Right renal cortex interstitium (tissue), 3 donors: ENCODE measurements at places on chromosomes 12 and 14.

GRCh38 chr14:61146899-61147298 lies 134.2 kb downstream of the TMEM30B start:
- no peak for DNase-seq

- no peak for DNase-seq
These were observed 569.7 kb upstream of the FOXG1 start for GRCh38 chr14:28196878-28197277.

DNA sequence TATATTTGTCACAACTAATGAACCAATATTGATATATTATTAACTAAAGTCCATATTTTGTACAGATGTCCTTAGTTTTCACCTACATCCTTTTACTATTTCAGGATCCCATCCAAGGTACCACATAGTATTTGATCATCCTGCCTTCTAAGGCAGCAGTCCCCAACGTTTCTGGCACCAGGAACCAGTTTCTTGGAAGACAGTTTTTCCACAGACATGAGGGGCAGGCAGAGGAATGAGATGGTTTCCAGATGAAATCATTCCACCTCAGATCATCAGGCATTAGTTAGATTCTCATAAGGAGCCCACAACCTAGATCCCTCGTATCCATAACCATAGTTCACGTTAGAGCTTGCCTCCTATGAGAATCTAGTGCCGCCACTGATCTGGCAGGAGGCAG lies 82.8 kb upstream of the BCL2L14 start:
- no peak for DNase-seq

DNA sequence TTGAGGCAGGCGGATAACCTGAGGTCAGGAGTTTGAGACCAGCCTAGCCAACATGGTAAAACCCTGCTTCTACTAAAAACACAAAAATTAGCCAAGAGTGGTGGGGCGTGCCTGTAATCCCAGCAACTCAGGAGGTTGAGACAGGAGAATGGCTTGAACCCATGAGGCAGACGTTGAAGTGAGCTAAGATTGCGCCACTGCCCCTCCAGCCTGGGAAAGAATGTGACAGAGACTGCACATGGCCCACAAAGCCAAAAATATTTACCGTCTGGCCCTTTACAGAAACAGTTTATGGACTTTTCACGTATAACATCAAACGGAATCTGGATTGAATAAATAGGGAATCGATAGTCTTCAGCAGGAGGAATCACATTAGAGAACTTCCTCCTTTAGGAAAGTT lies 3.5 kb downstream of the RSRC2 start:
- no peak for DNase-seq

GRCh38 chr14:100134586-100134985 lies 24.9 kb downstream of the DEGS2 start:
- DNase-seq, result no peak

- no peak for DNase-seq
These were observed 51.2 kb upstream of the AMN start for GRCh38 chr14:102870994-102871831.

DNA sequence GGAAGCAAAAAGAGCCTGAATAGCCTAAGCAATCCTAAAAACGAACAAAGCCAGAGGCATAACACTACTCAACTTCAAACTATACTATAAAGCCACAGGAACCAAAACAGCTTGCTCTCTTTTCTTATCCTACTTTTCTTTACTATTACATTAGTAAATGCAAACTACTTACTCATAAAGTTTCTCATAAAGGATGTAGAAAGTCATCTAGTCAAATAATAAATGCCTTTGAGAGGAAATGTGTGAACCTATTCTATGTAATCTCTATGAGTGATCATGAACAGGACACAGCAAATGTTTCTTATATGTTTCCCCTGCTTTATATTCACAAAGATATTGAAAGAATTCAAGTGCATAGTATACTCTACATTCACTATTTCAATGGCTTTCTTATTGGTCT lies 176.9 kb upstream of the MDGA2 start:
- no peak for DNase-seq

DNA sequence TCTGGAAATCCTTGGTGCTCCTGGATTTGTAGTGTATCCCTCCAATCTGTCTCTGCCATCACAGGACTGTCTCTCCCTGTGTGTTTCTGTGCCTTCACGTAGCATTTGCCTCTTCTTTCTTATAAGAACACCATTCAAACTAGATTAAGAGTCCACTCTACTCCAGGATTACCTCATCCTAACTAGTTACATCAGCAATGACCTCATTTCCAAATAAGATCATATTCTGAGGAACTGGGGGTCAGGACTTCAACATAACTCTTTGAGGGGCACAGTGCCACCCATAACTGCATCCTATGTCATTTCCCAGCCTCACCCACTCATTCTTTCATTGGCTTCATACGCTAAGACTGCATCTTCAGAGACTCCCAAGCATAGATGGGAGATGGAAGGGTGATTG lies 106.2 kb downstream of the NT5DC3 start:
- DNase-seq, result no peak

DNA sequence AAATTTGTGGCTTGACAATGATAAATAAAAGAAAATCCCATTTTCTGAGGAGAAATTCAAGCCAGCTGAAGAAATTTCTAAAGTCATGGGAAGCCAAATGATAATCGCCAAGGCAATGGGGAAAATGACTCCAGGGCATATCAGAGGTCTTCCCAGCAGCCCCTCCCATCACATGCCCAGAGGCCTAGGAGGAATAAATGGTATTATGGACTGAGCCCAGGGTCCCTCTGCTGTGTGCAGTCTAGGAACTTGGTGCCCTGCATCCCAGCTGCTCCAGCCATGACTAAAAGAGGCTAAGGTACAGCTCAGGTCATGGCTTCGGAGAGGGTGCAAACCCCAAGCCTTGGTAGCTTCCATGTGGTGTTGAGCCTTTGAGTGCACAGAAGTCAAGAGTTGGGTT lies 4.4 kb downstream of the CLEC12A start:
- DNase-seq, result no peak

GRCh38 chr12:68234140-68234539 lies 8.5 kb upstream of the IL26 start:
- no peak for DNase-seq

- no peak for DNase-seq
These were observed 711 bp downstream of the ANO4 start for GRCh38 chr12:100795174-100795799.

DNA sequence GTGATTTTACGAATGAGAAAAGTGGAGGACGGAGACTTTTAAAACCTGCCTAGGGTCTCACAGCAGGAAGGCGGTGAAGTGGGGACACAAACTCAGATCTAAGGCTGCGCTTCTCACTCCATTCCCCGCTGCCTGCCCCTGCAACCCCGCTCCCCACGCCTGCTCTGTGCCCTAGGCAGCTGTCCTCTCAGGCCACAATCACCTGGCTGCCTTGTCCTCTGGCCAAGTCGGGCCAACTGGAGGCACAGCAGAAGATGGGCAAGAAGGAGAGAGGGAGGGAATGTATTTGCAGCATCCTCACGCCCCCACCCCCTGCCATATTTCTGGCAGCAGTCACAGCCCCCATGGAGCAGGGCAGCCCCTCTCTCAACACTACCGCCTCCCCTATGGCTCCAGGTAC lies 94.9 kb downstream of the CHGA start:
- DNase-seq, result no peak

- no peak for DNase-seq
These were observed 281.1 kb downstream of the ERC1 start for GRCh38 chr12:1272142-1272541.

- DNase-seq, result no peak
These were observed 182.7 kb downstream of the MYRFL start for GRCh38 chr12:70007687-70008086.

DNA sequence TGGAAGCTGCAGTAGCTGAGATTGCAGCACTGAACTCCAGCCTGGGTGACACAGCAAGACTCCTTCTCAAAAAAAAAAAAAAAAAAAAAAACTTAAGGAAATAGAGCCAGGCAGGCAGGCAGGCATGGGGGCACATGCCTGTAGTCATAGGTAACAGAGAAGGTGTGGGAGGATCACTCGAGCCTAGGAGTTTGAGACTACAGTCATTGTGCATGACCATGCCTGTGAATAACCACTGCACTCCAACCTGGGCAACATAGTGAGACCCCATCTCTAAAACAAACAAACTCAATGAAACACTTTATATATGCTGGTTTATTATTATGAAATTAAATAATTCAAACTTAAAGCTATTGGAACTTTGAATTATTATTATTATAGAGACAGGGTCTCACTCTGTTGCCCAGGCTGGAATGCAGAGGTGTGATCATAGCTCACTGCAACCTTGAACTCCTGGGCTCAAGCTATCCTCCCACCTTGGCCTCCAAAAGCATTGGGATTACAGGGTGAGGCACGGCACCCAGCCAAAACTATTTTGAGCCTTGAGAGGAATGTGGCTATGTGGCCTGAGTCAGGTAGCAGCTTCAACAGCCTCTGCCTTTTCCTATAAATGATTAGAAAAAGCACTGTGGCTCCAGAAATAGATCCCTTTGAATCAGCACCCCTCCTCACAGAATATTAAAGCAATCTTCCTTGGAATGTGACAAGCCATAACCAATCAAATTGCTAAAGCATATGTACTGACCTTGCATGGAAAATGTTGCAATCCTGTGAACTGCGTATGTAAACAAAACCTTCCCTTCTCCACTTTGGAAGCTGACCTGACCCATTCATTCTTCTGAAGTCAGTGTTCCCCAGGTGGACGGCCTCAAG lies 34.7 kb upstream of the YY1 start:
- DNase-seq, result no peak

GRCh38 chr12:94182986-94183707 lies 34.8 kb downstream of the PLXNC1 start:
- no peak for DNase-seq

DNA sequence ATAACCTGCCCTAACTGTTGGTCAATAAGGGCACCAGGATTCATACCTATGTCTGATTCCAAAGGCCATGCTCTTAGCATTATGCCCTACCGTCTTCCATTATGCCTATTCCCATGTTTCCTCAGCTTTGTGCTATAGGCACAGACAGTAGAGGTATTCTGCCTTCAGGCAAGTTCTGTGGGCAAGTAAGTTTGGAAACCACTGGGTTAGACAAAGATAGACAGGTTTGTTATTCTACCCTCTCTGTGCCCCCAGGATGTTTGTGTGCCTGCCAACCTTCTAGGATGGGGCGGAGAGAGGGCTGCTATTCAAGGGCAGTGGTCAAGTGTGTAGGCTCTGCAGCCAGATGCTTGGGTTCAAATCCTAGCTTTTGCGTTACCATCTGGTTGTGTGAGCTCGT lies 4.6 kb downstream of the RAPGEF3 start:
- DNase-seq, result no peak

- DNase-seq, result no peak
These were observed 134.9 kb upstream of the SRRM4 start for GRCh38 chr12:118846416-118846815.

- DNase-seq, result no peak
These were observed 6.6 kb downstream of the ANKS1B start for GRCh38 chr12:99978152-99978551.

GRCh38 chr14:68246786-68247105 lies 427.2 kb downstream of the RAD51B start:
- no peak for DNase-seq

- no peak for DNase-seq
These were observed 54.6 kb downstream of the CDC42BPB start for GRCh38 chr14:103002578-103003350.

DNA sequence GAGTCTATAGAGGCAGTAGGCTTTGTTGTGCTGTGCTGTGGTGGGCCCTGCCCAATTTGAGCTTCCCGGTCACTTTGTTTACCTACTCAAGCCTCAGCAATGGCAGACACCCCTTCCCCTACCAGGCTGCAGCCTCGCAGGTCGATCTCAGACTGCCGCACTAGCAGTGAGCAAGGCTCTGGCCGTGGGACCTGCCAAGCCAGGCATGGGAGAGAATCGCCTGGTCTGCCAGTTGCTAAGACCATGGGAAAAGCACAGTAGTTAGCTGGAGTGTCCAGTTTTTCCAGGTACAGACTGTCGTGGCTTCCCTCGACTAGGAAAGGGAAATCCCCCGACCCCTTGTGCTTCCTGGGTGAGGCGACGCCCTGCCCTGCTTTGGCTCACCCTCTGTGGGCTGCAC lies 26.3 kb downstream of the ANO6 start:
- DNase-seq, result no peak

DNA sequence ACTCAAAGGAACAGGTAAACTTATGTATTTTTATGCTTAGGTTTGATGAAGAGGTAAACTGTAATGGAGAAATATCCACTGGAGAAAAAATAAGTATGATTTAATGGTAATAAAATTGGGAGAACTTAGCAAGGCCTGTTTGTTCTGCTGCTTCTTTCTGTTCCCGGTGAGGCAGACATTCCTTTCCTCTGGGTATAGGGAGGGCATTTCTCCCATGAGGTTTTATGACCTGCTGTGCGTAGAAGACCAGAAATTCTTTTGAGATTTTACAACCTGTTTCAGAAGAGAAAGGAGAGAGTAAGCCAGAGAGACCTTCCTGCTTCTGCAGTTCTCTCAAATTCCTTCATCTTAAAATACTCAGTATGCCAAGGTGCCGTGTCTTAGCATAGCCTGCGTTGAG lies 139.4 kb upstream of the RMST start:
- DNase-seq, result no peak

DNA sequence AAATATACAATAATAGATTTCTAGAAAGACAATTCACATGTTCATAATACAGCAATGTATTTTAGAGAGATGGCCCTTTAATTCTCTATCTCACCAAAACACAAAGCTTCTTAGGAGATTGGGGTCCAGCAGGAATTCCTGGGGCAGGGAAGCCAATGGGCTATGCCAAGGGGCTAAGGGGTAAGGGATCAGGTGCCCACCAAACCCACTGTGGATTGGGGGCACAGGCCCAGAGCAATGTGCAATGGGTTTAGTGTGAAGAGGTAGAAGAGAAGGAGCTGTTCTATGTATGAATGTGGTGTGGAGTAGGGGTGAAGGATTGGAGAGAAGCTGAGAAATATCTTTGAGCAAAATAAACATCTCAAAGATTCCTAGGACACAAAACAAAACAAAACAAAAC lies 2.6 kb downstream of the HOXC13 start:
- no peak for DNase-seq

- DNase-seq, result no peak
These were observed 122.3 kb downstream of the PTPRR start for GRCh38 chr12:70798016-70798783.

- no peak for DNase-seq
These were observed 160.6 kb downstream of the MYRFL start for GRCh38 chr12:69985656-69986055.

GRCh38 chr12:69513297-69513696 lies 43.1 kb downstream of the FRS2 start:
- DNase-seq, result no peak
